ENCODE measurements at places on chromosomes 13 and 19.

GRCh38 chr19:46608581-46609345 is 7.6 kb downstream of the CALM3 start:
- no peak for DNase-seq

GRCh38 chr19:50301607-50301971 is 27.6 kb downstream of the KCNC3 start:
- no peak for DNase-seq

- no peak for DNase-seq
These were observed 3.9 kb downstream of the ZNF579 start for GRCh38 chr19:55576746-55577145.

DNA sequence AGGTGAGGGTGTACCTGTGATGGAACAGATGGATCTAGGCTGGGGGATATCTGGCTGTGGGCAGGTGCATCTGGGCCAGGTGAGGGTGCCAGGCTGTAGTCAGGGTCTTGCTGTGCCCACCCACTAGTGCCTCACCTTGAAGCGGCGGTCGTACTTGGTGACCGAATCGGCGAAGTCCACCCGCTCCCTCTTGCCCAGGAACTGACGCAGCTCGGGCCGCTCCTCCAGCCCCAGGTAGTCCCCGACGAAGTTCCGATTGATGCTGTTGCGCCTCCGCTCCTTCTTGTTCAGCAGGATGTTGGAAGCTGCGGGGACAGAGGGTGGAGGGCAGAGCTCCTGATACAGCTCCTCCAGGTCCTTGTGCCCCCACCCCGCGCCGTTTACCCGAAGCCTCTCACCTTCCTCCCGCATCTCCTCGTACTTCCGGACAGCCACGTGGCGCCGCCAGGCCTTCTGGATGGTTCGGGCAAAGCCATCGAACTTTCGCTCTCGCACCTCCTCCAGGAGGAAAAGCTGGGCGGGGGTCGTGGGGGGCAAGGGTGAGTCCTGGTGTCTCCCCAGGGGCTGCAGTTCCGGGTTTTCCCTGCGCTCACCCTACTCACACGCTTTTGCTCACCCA is 16.2 kb upstream of the ZNF414 start:
- DNase-seq, result no peak

GRCh38 chr13:66887088-66887487 is 343.0 kb downstream of the PCDH9 start:
- DNase-seq, result no peak

GRCh38 chr13:104143760-104144416 is 1077.7 kb upstream of the SLC10A2 start:
- no peak for DNase-seq

- DNase-seq, result no peak
These were observed 177.3 kb upstream of the SERP2 start for GRCh38 chr13:44196196-44196751.

- DNase-seq, result no peak
These were observed 1092.9 kb downstream of the SLITRK5 start for GRCh38 chr13:88764103-88764502.

GRCh38 chr19:32201636-32202051 is 143.8 kb upstream of the ZNF507 start:
- DNase-seq, result no peak

DNA sequence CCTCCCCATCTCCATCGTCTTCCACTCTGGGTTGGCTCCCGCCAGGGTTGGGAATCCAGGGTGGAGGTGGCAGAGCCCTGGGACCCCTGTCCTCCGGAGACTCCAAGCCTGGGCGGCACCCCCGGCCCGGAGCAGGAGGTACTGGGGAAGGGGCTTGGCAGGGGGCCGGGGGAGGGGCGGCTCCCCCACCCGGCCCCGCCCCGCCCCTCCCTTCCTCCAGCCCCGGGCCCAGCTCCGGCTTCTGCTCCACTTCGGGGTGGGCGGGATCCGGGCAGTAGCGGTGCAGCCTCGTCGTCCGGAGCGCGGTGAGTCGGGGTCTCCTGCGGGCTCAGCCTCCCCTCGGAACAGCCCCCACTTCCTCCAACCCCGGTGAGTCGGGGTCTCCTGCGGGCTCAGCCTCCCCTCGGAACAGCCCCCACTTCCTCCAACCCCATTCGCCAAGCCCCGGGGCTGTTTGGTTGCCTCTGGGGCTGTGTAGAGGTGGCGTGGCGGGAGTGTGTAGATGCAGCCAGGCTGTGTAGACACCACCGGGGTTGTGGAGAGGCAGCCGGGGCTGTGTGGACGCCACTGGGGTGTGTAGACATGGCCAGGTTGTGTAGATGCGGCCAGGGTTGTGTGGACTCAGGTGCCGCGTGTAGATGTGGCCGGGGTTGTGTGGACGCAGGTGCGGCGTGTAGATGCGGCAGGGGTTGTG is at the start of gene TMPRSS9:
Gene TMPRSS9, plus strand, starts transcription at position 274 of the 694 bp plus-strand sequence. CDS start 29,521 bp downstream, outside the sequence.
- DNase-seq, result no peak

GRCh38 chr13:68185444-68186141 is 955.5 kb upstream of the PCDH9 start:
- DNase-seq, result no peak

DNA sequence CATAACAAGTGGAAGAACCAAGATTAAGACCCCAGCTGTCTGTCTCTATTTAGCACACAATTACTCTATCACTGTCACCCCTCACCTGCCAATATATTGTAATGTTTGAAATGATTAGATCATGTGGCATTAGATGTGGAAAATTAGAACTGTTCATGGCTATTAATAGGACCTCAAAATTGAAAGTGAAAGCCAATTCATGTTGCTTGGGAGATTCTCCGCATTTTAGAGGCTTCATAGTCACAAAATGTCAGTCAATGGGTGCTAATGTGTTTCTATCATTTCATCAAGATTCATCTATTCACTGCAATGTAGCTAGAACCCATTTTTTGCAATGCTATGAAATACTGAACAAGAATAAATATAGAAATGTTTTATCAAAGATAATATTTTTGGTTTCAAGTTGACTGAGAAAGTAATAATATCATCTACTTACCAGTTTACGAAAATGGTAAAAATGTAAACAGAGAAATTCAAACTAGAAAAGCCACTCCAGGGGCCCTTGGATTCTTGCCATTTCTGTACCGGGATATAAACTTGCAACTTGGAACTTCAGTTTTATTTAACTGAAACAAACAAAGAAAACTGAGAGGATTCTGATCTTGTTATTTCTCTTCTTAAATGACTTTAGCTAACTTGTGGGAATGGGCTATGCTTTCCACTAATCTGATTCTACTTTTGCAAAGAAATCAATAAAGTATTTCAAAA is 388.6 kb downstream of the DCT start:
- DNase-seq, result no peak

DNA sequence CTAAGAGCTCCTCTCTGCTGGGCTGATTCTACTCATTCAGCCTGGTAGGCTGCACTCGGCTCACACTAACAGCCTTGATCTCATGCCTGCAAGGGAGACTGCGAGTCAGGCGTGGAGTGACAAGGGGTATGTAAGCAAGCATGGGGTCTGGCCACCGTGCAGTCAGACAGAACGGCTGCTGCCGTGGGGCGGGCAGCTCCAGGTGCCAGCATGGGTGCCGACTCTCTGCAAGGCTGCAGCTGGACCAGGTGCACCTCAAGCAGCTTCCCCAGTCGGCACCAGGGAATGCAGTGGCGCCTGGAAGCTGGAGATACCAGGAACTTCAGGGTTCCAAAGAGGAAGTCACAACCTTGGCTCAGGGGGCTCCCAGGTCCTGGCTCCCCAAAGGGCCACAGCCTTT is 892.3 kb downstream of the OLFM4 start:
- no peak for DNase-seq

DNA sequence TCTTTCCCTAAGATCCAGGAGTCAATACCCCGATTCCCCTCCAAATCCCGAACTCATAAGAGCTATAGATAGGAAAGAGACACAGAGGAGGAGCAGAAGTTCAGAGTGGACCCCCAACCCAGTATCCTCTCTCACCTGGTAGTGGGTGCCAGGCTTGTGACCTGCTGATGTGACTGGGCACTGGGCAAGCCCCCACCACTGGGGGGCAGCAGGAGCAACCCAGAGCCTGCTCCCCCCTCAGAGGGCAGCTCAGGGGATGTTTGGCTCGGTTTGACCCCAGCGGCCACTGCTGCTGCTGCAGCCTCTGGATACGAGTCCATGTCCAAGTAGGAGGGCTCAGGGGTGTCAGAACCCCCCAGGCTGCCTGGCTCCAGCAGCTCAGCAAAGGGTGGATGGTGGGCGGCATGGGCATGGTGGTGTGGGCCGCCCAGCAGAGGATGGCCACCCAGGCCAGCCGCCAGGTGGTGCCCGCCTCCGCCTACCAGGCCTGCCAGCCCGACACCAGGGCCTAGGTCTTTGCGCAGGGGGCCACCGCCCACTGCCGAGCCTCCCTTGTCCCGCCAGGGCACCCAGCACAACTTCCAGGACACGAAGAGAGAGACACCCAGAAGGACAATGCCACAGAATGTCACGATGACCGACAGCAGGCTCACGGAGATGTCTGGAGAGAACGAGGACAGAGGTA is 7.4 kb downstream of the SYT3 start:
- DNase-seq, result no peak

DNA sequence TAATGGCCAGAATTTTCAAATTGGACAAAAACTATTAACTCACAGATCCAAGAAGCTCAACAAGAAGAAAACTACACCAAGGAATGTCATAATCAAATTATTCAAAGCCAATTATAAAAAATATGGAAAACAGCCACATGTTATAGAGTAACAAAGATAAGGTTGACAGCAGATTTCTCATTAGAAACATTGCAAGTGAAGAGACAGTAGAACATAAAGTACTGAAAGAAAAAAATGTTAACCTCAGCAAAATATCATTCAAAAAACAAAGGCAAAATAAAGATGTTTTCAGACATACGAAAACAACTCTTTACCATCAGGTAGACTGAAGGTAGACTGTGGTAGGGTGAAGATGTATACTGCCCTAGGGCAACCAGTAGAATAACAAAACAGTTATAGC is 83.4 kb downstream of the KCNRG start:
- no peak for DNase-seq

- no peak for DNase-seq
These were observed 51.5 kb upstream of the GTF3A start for GRCh38 chr13:27372896-27373295.

Data from activated naive CD4-positive, alpha-beta T cell (primary cell).